ENCODE measurements at places on chromosomes 2 and 18.

DNA sequence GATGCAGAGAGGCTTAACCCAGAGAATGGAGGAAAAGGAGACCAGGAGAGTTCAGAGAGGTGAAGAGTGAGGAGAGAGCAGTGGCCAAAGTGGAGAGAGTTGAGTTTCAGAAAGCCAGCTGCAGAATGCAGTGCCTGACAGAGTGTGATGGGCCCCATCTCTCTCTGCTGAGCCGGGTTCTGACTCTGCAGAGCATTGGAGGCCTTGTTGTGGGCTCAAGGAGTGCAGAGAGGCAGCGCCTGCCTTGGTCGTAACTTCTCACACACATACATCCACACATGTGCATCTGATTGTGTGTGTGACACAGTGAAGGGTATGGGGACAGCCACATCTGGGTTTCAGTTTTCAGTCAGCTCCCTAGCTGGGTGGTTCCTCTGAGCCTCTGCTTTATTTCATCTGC is 58.8 kb downstream of the AGAP1 start:
- no peak for DNase-seq

DNA sequence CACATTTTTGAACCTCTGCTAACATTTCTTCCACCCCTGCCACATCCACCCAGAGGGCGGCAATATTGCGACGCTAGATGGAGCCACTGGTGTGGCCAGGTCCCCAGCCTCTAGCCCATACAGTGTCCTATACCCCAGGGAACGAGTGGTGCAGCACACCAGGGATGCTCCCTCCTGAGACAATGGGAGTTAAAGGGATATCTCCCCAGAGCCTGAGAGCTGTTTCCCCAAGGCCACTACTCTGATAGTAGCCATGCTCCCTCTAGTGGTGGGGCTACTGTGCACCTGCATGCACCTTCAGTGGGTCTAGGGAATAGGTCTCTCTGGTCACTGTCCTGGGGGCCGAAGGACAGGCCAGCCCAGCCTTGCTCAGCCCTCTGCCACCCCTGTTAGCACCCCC is 336.4 kb upstream of the FSHR start:
- no peak for DNase-seq

GRCh38 chr2:75494137-75494769 is 66.5 kb downstream of the EVA1A start:
- DNase-seq = no peak

GRCh38 chr2:224731665-224732064 is 15.5 kb upstream of the CCDC195 start:
- DNase-seq = no peak

GRCh38 chr2:232979871-232980461 is 33.1 kb downstream of the NGEF start:
- DNase-seq = no peak
